ENCODE measurements at places on chromosomes 3 and 15.

GRCh38 chr3:195162033-195162669 lies 108.8 kb downstream of the XXYLT1 start:
- no peak for DNase-seq

DNA sequence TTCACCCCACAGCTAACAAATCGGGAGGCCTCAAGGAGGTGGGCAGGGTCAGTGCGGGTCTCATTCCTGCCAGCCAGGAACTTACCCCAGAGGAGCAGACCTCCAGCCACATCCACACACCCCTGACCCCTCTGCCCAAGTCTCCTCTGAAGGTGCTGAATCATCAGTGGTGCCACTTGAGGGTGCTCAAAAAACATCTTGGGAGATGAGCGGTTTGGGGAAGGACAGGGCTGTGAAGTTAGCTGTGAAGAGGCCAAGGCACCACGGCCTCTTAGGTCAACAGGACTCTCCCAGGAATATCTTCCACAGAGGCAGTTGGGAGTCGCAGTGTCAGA lies 1.2 kb downstream of the DAPK2 start:
- DNase-seq = no peak

- no peak for DNase-seq
These were observed 71.2 kb upstream of the IQSEC1 start for GRCh38 chr3:13144163-13145023.

- no peak for DNase-seq
These were observed 83.1 kb downstream of the XXYLT1 start for GRCh38 chr3:195187609-195188425.

DNA sequence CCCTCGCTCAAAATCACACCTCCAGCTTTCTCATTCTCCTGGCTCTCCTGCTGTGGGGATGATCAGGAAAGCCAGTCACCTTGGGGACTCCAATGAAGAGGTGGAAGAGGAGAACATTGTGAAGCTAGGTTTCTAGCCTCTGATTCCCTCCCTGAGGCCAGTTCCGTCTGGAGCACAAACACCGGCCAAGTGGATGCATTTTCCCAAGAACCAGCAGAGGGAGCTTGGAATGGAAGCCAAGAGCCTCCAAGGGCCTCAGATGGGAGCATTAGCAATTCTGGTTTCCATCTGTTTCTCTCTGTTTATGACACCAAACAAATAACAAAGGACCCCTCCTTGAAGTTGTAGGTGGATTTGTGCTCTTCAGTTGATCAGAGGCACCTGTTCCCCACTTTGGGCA lies 40.6 kb upstream of the NMNAT3 start:
- DNase-seq = no peak

DNA sequence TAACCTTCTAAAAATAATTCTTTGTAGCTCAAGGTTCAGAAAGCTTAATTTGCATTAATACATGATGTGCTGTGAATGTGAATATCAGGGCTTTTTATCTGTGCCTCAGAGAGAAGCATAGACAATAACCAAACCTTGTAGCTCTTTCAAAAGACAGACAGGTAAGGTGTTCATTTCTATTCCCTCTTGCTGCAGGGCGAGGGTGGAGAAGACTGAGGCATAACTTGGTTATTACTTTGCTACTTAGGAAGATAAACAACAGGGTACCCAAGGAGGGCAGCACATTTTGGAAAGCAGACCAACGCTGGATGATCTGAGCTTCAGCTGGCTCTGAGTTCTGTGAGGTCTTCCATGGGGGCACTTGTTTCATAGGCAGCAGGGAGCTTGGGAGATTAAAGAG lies 408.6 kb upstream of the RARB start:
- no peak for DNase-seq

GRCh38 chr3:106392915-106393314 lies 524.1 kb upstream of the CBLB start:
- no peak for DNase-seq
